ENCODE measurements at places on chromosomes 11 and 22. TPM values are rescaled to one million over a fixed set of nuclear protein-coding genes. Genes with fewer than 3 reads are reported as not detected.

Gene MLC1
- 1.2 TPM for total RNA-seq

Gene CST6
- not detected for total RNA-seq

Gene CASP5
- not detected for total RNA-seq

Gene CRYBA4
- 0.46 TPM for total RNA-seq

Gene TMEM191B
- total RNA-seq = 1.3 TPM

Gene PLXNB2
- total RNA-seq = 96.5 TPM

Gene LRRC74B
- not detected for total RNA-seq

Gene PKDREJ
- not detected for total RNA-seq

Gene BAD
- 40.7 TPM for total RNA-seq

Gene GRIA4
- 8.7 TPM for total RNA-seq

Gene PVALB
- not detected for total RNA-seq

Gene TECTA
- 2.2 TPM for total RNA-seq

Gene BRSK2
- total RNA-seq = 4.0 TPM

Gene MPPED1
- total RNA-seq = 0.18 TPM

Gene GLYAT
- total RNA-seq = not detected

Gene TIMP3
- 73.5 TPM for total RNA-seq

Gene TTC36
- 0.56 TPM for total RNA-seq

Gene EFCAB6
- total RNA-seq = 0.69 TPM

Gene OR8D1
- not detected for total RNA-seq

Gene KCNC1
- not detected for total RNA-seq

Gene DUSP8
- total RNA-seq = 2.2 TPM

Gene TLCD5
- 15.2 TPM for total RNA-seq

Gene GUCY1A2
- total RNA-seq = 0.10 TPM

Gene GALR3
- not detected for total RNA-seq

Gene PITPNM1
- 11.5 TPM for total RNA-seq

Gene CUL5
- total RNA-seq = 38.9 TPM

Gene ANO5
- 3.5 TPM for total RNA-seq

Gene CALCA
- total RNA-seq = not detected

Gene GPR83
- total RNA-seq = 0.31 TPM

Gene OR52I1
- total RNA-seq = not detected

Gene BDNF
- total RNA-seq = 0.10 TPM

Gene MOGAT2
- not detected for total RNA-seq

Gene GNAZ
- 0.21 TPM for total RNA-seq

Gene C22orf31
- total RNA-seq = not detected

Gene ZNF280A
- 0.51 TPM for total RNA-seq

Gene UVRAG
- 25.0 TPM for total RNA-seq

Gene SLC5A1
- total RNA-seq = 0.26 TPM

Gene VPREB1
- total RNA-seq = not detected

Gene MMP10
- not detected for total RNA-seq

Gene CCDC73
- total RNA-seq = not detected

Gene C11orf16
- not detected for total RNA-seq

Gene SNU13
- total RNA-seq = 133 TPM

Gene LARGE2
- total RNA-seq = 0.95 TPM

Gene ARRB1
- 197 TPM for total RNA-seq

Gene POTEH
- not detected for total RNA-seq

Measured in endothelial cell (in vitro differentiated cells).